Heart left ventricle (tissue), 16 donors: ENCODE measurements at places on chromosomes 2 and 18.
A peak's percentile ranks its signal among the peaks of the same experiment; 100 is the strongest.

- DNase-seq: no peak
Measured at GRCh38 chr2:14011190-14011589, 621.3 kb upstream of the LRATD1 start.

DNA sequence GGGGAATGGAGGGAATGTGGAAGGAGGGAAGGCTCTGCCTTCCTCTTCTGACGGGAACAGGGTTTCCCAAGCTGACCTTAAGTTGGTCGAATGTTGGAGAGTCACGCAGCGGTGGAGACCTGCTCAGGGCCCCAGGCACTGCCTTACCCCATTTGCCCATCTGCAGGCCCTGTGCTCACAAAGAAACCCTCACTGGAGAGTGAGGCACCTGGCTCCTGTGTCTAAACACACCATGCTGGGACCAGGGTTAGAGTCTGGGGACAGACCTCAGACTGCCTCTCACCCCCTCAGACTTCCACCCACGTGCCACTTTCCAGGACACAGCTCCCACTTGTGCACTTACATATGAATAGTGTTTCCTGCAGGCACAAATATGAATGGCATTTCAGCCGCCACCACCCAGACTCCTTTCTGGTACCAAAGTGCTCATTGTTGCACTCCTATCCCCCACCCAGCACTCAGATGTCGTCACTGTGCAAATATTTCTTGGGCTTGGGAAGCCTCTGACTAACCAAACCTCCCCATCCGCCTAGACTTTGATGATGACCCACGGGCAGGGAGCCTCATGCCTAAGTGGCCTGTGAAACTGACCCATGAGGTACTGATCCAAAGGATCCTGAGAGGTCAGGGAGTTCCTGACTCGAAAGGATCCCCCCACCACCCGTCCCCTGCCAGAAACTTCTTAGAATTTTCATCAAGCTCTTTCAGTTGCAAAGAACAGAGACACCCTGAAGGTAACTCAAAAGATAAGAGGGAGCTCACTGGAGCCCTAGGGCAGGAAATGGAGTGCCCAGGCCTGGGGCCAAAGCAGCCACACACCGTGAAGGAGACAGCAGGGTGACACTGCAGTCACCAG lies 78.3 kb downstream of the STPG4 start:
- no peak for DNase-seq

- no peak for DNase-seq
Measured at GRCh38 chr2:202847693-202848524, 23.7 kb downstream of the ICA1L start.

GRCh38 chr2:232111551-232111950 lies 150.0 kb downstream of the DIS3L2 start:
- DNase-seq: no peak

DNA sequence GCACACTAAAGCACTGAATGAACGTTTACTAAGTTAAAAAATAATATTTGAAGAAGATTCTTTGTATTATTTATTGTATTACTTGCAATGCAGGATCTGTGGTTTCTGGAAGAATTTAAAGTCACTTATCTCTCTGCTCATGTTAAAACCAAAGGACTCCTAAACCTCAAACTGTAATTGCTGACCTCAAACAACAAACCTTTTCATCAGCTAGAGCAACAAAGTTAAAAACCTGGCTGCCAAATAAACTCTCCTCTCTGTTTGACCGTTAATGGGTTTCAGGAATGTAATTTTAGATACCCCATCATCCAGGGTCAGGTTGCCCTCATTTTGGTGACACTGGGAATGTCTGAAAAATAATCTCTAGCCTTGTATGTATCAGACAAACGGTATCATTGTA lies 239.1 kb downstream of the TGIF1 start:
- DNase-seq: no peak

- no peak for DNase-seq
Measured at GRCh38 chr2:3411103-3411502, 31.6 kb downstream of the TRAPPC12 start.

DNA sequence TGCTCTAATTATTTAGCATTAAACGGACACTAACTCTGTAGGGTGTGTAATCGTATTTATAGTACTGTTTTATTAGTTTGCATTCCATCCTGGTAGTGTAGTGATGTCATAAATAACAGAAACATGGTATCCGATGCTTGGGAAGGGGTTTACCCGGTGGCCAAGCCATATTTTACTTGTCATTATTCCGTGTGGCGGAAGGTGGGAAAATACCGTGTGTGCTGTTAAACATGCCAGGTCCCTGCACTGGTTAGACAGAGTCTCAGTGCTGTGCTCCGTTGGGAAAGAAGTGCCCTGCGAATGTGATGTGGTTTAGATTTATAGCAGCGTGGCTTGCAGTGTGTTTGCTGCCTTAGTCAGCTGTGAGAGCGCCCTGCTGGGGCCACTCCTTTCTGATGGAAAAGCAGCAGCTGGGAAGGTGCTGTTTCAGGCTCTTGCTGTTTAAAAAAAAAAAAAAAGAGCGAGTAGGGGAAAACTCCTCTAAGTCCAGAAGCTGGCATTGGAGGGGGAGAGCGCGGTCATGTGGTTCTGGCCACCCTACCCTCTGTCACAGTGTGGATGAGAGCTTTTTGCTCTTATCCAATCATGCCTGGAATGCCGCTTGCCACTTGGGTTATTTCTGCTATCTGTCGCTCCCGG lies 211.0 kb downstream of the NEDD4L start:
- DNase-seq: peak; percentile 72
